ENCODE measurements at places on chromosomes 11 and 22.
A peak's percentile ranks its signal among the peaks of the same experiment; 100 is the strongest.

DNA sequence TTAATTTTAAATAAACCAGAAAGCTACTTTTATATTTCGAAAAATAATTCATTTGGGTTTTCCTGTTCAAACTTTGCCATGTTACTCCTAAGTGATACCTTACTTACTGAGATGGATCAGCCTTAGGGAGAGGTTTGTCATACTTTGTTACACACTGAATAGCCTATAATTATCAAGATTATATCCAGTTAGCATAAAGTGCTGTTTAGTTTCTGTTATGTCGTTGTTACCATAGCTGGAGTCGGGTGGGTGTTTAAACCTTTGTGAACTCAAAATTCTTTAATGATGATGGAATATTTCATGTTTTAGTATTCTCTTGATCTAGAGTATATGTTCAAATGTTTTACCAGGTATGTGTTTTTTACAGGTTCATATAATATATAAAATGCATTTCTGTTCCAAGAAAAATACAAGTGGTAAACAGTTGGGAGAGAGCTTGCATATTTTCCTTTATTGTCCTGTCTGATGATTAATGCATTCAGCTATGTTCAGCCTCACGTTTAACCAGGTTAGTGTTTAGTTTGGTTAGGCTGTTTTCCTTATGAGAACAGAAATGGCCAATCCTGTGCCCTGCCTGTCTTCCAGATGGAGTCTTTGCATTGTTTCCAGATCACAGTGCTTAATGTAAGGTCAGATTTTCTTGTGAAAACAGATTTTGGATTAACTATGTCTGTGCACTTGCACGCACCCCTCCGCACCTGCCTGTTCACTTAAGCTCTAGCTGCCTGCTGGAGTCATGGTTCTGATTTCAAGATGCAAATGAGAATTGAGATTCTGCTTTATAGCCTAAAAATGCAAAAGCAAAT is 105.6 kb downstream of the ATXN10 start:
- DNase-seq, result no peak

DNA sequence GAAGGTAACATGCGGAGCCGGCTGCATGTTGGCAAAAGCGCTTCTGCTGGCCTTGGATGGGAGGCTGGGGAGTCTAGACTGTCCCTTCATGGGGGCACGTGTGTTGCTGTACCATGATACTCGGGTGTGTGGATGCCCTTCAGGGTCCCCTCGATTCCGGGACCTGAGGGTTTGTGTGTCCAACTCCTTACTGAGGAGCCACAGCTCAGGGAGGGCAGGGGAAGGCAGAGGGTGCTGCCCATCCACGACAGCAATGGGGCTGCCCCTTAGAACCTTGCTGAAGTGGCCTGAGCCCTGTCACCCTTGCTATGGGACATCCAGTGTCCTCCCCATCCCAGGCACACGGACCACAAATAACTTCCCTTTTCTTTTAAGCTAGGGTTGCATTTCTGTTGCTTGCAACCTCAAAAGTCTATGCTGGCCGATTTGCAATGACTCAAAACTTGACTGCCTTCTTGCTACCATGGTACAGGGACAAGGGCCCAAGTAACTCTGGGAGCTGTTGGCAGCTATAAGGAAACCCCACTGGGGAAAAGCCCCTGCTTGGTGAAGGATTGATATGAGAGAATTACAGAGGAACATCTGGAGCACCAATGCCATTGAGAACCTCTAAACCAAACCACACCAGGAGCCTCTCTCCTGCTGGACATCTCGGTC is 43.8 kb downstream of the RTL6 start:
- DNase-seq, result no peak

DNA sequence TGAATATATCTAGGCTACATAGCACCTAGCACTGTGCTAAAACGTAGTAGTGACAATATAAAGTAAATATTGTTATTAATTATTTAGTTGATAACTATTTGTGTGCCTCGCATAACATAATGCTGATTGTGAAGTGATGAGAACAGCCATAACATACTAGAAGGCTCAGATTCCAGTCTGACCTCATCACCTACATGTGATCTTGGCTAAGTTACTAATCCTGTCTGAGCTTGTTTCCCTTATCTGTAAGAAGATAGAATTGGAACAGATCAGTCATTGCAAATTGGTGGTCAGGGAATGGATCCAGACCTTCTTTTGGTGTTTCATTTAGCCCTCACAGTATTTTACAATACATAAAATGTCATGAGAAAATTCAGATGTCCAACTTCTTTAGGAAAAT is 103.4 kb upstream of the SEZ6L start:
- peak; percentile 59 for DNase-seq

GRCh38 chr11:10674911-10675440 is 18.6 kb downstream of the IRAG1 start:
- DNase-seq, result no peak

GRCh38 chr11:119085437-119085847 is 761 bp downstream of the HMBS start:
- no peak for DNase-seq

GRCh38 chr22:48424201-48424627 is 1403.5 kb downstream of the BRD1 start:
- DNase-seq, result no peak

DNA sequence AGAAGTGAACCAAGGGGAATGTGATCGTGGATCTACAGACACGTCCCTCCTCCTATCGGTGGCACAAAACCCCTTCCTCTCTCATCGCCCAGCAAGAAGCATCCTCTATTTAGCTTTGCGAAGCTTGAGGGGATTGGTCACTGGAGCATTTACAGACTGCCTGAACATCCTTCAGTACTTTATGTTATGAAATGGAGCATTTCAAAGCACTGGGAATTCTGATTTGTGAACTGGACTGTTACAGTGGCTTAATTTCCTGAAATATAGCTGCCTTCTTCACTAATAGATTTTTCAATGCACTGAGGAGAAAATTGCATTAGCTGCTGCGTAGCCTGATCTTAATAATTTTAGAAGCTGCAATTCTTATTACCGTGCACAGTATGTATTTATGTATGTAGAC is 344.5 kb downstream of the LARGE1 start:
- no peak for DNase-seq

DNA sequence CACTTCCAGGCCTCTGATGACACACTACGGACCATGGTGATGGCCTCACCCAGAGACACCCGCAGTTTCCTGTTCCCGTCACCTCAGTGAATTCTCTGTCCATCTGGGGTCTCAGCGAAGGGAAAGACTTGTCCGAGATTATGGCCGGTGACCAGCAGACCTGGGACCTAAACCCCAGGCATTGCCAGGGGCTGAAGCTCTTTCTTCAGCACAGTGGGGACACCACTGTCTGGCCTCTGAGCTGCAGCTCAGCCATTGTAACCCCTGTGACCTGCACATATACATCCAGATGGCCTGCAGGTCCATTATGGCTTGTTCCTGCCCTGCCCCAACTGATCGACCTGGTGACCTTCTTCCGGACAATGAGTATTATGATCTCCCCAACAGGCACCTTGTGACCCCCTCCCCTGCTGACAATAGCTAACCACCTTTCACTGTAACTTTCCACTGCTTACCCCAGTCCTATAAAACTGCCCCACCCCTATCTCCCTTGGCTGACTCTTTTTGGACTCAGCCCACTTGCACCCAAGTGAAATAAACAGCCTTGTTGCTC is 22.3 kb downstream of the CBX7 start:
- DNase-seq, result no peak

Measured in NCI-H2171 treated with DMSO at 0.1 percent for 48 hours (cell line).